Astrocyte of the cerebellum (primary cell): ENCODE measurements at places on chromosomes 1 and 21.

- DNase-seq = peak; percentile 13
Observed at GRCh38 chr1:32538887-32539583, at the start of gene ZBTB8A. Gene ZBTB8A (plus strand): TSS chr1:32539427. CDS start chr1:32592932, 53,505 bp downstream.

DNA sequence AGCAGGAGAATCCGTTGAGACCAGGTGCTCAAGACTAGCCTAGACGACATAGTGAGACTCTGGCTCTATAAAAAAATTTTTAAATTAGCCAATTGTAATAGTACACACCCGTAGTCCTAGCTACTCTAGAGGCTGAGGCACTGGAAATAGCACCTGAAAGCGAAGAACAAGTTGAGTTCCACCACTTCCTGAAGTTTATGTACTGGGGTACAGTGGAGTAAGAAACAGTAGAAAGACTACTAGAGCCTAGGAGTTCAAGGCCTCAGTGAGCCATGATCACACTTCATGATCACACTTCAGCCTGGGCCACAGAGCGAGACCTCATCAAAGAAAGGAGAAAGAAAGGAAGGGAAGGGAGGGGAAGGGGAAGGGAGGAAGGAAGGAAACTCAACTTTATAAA is 19.8 kb downstream of the RSBN1 start:
- DNase-seq = no peak

DNA sequence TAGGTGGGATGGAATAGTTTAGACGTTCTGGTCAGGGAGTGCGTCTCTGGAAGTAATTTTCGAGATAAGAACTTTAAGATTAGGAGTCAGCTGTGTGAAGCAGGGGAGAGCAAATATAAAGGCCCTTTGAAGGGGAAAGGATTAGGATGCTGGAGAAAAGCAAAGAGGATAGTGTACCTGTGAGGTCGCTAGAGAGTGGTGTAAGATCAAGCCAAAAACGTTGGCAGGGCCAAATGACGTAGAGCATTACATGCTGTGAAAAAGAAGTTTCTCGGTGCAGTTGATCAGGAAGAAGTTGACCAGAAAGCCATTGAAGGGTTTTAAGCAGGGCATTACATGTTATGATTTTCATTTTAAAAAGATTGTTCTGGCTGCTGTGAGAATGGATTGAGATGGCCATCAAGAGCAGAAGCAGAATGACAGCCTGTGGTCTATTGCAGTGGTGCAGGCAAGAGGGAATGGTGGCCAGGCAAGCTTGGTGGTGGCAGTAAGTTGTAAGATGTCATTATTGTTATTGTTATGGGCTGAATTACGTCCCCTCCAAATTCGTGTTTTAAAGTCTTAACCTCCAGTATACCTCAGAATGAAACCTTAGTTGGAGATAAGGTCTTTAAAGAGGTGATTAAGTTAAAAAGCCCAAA is 113.6 kb upstream of the KIF26B start:
- no peak for DNase-seq

GRCh38 chr1:44717156-44717555 is 13.8 kb downstream of the RNU5D-1 start:
- DNase-seq = no peak

GRCh38 chr1:157411769-157412168 is 140.5 kb downstream of the FCRL5 start:
- DNase-seq = no peak

DNA sequence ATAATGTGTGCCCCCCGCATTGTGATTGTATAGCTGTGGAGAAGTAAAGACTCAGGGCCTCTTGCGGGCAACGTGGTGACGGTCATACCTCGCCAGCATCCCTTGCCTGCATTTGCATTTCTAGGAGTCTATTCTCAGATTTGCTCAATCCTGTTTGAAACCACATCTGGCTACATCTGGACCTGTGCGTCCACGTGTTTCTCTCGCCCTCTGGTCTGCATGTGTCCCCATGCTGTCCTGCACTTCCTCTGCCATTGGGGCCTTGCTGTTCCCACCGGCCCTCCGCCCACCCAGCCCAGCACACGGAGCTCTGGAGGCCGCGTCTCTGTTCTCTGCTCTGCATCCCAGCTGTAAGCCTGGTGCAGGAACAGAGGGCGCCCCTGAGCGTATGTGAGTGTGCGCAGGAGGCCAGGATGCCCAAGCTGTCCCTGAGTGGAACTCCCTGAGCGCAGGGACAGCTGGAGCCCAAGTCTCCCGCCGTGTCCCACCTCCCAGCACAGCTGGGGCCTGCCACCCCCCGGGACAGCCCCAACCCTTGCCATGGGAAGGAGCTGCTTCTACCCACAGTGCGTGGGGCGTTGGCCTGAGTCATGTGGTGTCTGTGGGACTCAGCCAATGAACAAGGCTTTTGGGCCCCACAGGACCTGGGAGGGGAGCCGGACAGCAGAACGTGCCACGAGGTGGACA is 1.6 kb downstream of the KRTAP10-2 start:
- DNase-seq = no peak

DNA sequence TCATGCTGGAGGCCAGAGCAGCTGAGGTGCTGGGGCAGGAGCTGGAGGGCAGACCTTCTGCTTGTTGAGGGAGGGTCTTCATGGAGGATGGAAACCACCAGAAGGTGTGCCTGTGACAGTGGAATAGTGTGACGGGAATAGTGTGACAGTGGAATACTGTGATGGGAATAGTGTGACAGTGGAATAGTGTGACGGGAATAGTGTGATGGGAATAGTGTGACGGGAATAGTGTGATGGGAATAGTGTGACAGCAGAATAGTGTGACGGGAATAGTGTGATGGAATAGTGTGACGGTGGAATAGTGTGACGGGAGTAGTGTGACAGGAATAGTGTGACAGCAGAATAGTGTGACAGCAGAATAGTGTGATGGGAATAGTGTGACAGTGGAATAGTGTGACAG is 325.1 kb downstream of the HHAT start:
- no peak for DNase-seq

DNA sequence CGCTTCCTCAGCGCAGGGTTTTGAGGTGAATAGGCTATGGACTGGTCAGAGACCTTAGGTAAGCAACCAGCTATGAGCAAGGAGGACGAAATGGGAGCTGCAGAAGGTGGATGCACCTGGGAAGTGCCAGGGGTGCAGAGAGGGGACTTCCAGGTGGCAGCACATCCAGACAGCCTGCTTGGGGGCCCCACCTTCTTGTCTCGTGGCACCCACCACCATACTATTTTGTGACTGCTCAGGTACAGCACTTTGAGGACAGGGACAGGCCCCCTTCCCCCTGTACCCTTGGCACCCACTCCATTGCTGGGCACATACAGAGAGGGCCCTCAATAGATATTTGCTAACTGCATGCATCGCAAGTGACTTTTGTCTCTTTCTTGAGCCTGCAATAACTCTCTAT is 777 bp upstream of the KISS1 start:
- no peak for DNase-seq

DNA sequence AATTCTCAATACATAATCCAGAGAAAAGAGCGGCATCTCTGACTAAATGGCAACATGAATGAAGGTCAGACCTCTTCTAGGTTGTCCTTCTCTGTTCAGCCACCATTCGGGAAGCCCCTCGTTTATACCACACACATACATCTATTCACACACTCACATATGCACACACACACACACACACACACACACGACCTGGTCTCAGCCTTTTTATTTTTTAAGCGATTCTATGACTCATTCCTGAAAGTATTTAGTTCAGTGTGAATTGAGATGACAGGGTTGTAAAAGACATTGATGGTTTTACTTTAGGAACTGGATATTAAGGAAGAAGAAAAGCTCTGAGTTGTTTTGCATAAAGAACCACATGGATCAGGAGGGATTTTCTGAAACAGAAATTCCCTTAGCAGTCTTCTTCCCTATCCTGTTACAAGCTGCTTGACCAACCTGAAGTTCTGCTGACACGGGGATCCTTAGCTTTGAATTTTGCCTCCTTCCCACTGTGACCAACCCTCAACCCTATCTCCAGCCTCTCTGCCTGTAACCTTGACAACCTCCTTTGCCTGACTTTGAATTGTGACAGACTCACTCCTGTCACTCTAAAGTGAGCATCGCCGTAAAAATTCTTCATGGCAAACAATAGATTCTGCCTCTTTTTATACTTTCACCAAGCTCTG is 383.1 kb upstream of the ESRRG start:
- no peak for DNase-seq

DNA sequence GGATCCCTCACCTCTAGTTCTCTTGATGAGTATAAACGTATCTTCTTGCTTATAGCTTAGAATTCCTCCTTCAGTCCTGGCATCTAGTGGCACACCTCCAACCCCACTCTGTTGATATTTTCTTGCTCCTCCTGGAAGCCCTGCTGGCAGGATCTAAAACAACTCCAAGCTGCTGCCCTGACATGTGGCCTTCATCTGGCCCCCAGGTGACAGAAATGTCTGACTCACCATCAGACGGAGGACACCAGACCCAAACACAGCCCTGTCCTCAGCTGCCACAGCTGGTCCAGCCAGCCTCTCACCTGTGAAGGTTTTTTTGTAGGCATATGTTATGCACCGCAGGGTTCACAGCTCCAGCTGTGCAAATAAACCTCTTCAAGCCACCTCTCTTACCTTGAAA is 53.4 kb downstream of the KRTAP19-8 start:
- no peak for DNase-seq
